Activated naive CD8-positive, alpha-beta T cell treated with anti-CD3 and anti-CD28 coated beads, Interleukin-2, amount 10 ng/mL, durations not matched to agents 7 days and 5 days (primary cell): ENCODE measurements at places on chromosomes 4 and X.
A peak's percentile ranks its signal among the peaks of the same experiment; 100 is the strongest.

DNA sequence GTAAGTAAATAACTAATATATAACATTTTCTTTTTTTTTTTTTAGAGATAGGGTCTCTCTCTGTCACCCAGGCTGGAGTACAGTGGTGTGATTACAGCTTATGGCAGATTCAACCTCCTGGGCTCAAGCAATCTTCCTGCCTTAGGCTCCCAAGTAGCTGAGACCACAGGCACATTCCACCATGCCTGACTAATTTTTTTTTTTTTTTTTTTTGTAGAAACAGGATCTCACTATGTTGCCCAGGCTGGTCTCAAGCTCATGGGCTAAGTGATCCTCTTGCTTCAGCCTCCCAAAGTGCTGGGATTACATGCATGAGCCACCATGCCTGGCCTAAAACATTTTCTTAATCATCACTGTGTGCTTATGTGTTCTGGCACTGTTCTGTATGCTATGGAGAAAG is 32.8 kb downstream of the MGARP start:
- no peak for DNase-seq

- DNase-seq = no peak
Observed at GRCh38 chr4:169810325-169811323, 52.9 kb upstream of the HPF1 start.

GRCh38 chrX:79631526-79631925 is 264.4 kb upstream of the ITM2A start:
- DNase-seq = no peak

DNA sequence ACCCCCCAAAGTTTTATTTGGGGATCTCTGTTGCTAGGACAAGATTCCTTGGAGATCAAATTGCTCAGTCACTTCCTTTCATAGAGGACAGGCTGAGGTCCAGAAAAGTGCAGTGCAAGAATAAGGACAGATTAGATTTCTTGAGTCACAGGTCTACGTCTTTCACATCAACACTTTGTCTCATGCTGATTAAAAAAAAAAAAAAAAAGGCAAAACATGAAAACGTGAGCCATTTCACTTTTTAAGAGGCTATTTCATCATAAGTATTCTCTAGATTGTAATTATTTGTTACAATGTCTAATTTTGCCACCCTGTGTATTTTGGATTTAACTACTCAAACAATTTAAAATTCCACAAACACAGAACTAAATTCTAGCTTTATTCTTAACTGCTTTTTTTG is 647.0 kb downstream of the TRAM1L1 start:
- DNase-seq = no peak

DNA sequence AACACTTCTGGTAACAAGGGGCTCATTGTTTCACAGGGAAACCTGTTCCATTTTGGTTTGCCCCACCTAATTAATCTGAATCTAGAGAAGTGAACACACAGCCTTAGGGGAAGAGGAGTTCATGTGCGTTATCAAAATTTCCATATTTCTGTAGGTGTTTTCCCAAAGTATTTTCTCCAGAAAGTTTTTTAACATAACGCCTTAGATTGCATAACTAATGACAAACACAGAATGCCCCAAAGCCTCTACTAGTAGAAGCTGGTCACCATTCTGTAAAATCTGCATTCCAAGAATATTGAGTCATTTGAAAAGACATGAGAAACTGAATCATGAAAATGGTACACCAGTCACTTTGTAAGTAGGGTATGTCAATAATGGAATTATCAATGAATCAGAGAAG is 41.1 kb downstream of the IL13RA2 start:
- DNase-seq = no peak

DNA sequence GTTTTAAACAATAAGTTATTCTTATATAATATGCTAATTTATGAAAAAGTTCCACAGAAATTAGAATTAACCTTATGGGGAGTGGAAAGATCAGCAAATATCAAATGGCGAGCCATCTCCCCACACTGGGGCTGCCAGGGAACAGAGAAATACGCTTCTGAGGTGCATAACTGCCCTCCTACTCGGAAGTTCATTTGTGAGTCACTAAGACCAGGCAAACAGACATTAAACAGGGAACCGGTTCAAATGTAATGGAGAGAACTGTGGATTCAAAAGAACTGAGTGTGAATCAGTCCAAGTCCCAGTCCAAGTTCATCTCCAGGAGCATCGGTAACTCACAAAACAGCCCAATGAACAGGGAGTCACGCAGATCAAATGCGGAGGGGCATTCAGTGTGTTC is 11.4 kb upstream of the S100G start:
- no peak for DNase-seq

- no peak for DNase-seq
Observed at GRCh38 chr4:144634978-144635747, 10.8 kb upstream of the HHIP start.

DNA sequence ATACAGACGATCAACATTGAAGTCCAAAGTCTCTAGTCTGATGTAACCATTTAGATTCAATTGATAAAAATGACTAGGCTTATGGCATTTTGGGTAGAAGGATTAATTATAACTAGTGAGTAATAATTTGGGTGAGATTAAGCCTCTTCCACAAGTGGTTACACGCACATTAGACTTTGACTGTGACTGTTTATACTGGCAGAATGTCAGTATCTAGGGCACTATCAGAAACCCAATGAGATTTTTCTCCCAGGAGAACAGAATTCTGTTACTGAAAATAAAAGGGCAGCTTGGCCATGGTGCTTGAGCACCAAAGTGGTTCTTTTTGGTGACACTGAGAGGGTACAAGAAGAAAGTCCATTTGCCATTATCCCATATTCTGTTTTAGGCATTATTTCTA is 3.3 kb downstream of the PLS3 start:
- no peak for DNase-seq

DNA sequence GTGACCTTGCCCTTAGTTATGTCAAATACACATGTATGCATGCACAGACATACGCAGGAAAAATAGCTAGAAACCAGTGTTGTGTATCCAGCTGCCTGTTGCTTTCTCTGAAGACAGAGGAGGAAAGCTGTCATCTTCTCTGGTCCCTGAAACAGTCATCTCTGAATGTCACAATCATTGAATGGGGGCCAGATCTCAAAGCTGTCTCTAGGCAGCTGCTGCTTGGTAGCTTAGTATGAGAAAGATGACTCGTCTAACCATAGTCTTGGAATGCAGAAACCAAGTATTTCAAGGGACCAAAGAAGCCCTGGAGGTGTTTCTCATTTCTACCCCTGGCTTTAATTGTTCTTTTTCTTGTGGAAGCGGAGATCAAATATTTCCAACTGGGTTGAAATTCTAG is 4.0 kb downstream of the GRIA3 start:
- DNase-seq = no peak

DNA sequence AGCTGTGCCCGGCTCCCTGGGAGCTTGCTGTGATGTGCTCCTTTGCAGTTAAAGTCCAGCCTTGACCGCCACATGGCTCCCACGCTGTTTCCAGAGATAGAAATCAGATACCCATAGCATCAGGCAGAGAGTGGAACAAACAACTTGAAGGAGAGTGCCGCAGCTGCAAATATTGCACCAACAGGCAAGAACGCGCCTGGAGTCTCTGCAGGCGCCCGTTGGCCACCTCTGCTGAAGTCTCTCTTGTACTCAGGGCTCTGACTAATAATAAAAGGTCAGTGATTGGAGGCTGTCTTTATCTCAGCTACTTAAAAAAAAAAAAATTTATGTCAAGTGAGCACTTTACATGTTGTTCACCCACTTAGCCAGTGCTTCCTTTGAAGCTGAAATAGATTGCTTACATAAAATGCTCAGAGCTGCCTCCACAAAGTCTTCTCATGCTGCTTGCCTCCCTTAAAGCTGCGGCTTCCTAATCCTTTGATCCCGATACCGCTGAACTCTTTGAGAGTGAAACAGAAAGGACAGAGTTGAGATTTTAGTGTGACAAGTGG is 30.9 kb upstream of the TENM3 start:
- DNase-seq = no peak

- DNase-seq = no peak
Observed at GRCh38 chr4:117370944-117371668, 285.7 kb upstream of the TRAM1L1 start.

GRCh38 chr4:164424846-164425245 is 329.1 kb upstream of the SMIM31 start:
- DNase-seq = no peak

GRCh38 chr4:184385705-184386141 is 88.6 kb downstream of the IRF2 start:
- DNase-seq = no peak

DNA sequence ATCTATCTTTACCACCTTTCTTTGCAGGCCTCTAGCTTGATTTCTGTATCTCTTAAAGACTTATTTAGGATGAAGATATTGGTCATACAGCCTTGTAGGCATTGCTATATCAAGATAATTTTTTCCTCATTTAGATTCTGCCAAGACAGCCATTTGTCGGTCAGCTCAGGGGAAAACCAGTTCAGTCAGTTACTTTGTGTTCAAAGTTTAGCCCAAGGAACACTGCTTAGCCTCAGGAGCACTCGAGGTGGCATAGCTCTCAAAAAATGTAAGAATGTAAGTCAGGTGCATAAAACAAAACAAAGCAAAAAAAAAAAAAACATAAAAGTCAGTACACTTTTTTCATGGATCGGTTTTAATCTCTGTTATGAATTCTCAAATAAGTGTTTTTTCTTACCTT is 43.4 kb downstream of the NRK start:
- DNase-seq = no peak

- DNase-seq = no peak
Observed at GRCh38 chr4:73668782-73669201, 48.6 kb upstream of the RASSF6 start.

- DNase-seq = peak; percentile 69
Observed at GRCh38 chrX:65697915-65698796, 30.7 kb downstream of the MSN start.

DNA sequence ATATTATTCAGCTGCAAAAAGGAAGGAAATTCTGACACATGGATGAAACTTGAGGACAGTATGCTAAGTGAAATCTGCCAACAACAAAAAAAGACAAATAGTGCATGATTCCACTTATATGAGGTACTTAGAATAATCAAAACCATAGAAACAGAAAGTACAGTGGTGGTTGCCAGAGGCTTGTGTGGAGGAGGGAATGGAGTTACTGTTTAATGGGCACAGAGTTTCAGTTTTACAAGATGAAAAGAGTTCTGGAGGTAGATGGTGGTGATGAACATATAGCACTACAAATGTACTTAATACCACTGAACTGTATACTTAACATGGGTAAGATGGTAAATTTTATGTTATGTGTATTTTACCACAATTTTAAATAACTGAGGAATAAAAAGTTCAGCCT is 212.0 kb upstream of the KLF3 start:
- DNase-seq = no peak

DNA sequence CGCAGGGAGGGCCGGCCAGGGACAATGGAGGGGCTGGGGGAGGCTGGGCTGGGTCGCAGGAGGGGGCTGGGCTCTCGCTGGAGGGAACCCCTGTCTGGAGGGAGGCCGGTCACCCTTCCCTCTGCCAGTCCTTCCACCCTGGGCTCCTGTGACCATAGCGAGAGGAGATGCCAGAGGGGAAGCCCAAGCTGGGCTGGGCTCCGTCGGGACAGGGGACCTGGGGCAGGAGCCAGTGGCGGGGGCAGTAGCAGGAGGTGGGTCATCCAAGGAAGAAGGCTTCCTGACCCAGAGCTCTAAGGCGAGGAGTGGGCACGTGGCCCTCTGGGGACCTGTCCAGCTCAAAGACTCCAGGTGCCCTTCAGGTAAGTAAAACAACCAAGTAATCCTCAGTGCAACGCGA is 16.9 kb downstream of the CTAG1B start:
- DNase-seq = no peak

- no peak for DNase-seq
Observed at GRCh38 chr4:185276036-185276435, 66.6 kb downstream of the SNX25 start.

- DNase-seq = no peak
Observed at GRCh38 chrX:80021621-80022020, 7.1 kb downstream of the TBX22 start.

DNA sequence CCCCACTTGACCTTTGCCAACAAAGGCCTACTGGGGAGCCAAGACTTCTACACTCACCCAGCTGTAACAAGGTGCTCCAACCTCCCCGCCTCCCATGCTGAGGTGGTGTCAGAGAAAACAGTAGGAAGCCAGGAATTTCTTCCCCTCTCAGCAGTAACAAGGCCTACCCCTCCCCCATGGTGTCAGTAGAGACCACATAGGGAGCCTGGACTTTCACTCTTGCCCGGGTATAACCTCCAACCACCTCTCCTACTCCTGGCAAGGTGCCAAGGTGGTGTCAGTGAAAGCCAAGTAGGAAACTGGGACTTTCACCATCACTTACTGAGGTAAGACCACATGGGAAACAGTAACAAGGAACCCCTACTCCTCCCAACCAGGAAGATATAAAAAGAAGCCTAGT is 93.1 kb downstream of the SLC16A2 start:
- DNase-seq = no peak

GRCh38 chr4:53228036-53228435 is 137.8 kb downstream of the SCFD2 start:
- no peak for DNase-seq

- no peak for DNase-seq
Observed at GRCh38 chr4:56743550-56743949, 62.5 kb upstream of the HOPX start.

GRCh38 chr4:184961660-184962059 is 56.6 kb upstream of the HELT start:
- no peak for DNase-seq

- DNase-seq = peak; percentile 67
Observed at GRCh38 chr4:71186566-71187403, 152.0 kb upstream of the SLC4A4 start.

- DNase-seq = no peak
Observed at GRCh38 chrX:38806875-38807621, 5.8 kb downstream of the MID1IP1 start.

- DNase-seq = no peak
Observed at GRCh38 chrX:149829751-149830191, 48.0 kb downstream of the MAGEA9 start.

DNA sequence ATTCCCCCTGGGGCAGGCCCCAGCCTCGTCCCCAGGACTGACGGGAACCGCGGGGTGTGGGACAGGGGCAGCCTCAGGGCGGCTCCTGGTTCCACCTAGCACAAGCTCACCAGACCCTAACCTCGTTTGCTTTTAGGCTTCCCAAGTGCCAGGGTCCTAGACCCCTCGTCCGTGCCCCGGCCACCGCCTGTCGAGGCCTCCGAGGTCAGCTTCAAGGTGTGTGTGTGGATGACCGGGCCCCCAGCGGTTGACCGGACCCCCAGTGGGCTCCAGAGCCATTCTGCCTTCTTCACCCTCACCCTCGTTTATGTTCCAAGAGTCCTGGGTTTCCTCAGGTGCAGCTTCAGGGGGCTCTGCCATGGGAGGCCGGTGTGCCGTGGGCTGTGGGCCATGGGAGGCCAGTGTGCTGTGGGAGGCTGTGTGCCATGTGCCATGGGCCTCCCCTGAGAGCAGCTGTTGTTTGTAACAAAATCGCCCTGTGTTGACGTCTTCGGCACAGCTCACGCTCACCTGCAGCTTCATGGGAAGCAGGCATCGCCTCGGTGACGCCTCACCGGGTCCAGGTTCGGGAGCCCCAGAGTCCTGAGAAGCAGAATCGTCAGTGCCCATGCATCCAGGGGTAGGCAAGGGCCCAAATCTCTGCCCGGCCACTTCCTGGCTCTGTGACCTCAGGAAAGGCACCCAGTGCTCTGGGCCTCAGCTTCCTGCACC is 43.0 kb upstream of the HMX1 start:
- DNase-seq = no peak
